GDM1 (cell line): ENCODE measurements at places on chromosomes 11 and 22.

- no peak for DNase-seq
These were observed 49.1 kb downstream of the ARRB1 start for GRCh38 chr11:75302371-75302770.

DNA sequence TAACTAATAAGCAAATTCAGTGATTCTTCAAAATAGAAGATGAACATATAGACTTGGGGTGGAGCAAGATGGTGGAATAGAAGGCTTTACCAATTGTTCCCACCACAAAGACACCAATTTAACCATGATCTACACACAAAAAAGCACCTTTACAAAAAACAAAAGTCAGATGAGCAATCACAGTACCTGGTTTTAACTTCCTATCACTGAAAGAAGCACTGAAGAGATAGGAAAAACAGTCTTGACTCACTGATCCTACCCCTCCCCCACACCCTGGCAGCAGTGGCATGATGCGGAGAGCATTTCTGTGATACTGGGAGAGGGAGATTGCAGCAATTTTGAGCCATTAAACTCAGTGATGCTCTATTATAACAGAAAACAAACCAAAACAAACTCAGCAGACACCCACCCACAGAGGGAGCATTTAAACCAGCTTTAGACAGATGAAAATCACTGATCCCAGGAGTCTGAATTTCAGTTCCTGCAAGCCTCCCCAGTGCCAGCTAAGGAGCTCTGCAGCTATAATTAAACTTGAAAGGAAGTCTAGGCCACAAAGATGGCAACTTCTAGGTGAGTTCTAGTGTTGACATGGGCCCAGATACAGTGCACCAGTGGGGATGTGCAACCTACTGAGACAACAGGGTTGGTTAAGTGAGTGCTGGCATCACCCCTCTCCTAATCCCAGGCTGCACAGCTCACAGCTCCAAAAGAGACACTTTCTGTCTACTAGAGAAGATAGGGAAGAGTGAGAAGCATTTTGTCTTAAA lies 161.8 kb upstream of the GRIA4 start:
- no peak for DNase-seq

DNA sequence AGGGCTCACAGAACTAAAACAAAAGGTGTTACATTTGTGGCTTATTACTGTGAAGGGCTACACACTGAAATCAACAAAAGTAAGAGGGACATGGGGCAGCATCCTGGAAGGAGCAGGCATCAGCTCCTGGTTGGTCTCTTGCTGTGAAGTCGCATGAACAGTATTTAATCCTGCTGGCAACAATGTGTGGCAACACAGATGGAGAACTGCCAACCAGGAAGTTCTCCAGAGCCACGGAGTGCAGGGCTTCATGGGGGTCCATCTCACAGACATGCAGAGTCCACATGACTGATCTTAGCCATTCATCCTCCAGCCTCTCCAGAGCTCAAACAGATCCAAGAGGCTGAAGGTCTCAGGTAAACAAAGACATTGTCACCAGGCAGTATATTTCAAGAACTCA lies 32.8 kb upstream of the FGF3 start:
- no peak for DNase-seq

DNA sequence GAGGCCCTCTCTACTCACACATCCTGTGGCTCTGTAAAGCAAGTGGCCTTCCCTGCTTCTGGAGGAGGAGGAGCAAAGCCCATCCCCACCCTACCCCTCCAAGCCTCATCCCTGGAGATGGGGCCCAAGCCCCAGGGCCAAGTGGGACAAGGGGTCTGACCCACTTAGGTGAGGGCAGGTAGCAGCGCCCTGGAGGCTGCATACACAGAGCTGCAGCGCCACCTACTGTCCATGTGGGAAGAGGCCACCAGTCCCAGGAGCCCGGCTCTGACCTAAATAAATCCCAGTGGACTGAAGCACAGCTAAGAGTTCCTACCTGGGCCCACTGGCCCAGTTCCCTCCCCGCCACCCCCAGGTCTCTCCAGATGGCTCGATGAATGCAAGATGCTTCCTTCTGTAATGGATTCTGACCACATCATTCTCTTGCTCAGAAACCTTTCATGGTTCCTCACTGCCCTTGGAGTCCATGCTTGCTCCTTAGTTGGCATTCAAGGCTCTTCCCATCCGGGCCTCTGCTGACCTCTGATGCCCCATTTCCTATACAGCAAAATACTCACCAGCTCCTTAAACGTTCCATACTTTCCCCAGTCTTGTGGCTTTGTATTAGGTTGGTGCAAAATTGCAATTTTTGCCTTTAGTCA lies 62.1 kb downstream of the THAP12 start:
- peak; percentile 58 for DNase-seq

DNA sequence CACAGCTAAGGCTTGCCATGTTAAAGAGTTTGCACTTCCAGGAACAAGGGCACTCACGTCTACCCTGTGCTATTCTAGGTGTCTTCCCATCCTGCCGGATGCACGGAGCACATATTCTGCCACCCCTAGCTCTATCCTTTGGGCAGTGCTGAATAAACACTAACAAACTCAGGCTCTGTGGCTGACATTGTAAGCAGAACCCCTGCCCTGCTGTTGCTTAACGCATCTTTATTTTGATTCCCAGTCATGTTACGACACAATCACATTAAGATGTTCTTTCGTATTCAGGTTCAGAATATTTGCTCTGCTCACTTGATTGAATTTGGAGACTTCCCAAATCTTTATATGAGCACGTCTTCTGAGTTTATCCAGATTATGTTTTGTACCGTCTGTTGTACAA lies 3.7 kb upstream of the HDHD5 start:
- no peak for DNase-seq

DNA sequence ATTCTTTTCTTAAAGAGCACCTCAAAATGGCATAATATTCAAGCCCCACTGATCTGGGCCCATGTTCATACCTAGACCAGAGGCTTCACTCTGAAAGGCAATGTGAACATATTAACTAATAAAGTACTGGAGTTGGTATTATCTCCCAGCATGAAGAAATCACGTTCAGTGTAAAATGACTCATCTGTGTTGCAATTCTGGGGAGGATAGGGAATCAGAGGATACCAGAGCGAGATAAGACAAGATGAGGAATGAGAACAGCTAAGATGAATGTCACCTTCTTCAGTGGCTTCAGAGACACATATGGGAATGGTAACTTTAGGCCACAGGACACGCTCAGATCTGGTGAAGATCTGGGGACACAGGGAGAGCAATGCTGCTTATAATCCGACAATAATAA lies 121.1 kb downstream of the NTM start:
- no peak for DNase-seq

DNA sequence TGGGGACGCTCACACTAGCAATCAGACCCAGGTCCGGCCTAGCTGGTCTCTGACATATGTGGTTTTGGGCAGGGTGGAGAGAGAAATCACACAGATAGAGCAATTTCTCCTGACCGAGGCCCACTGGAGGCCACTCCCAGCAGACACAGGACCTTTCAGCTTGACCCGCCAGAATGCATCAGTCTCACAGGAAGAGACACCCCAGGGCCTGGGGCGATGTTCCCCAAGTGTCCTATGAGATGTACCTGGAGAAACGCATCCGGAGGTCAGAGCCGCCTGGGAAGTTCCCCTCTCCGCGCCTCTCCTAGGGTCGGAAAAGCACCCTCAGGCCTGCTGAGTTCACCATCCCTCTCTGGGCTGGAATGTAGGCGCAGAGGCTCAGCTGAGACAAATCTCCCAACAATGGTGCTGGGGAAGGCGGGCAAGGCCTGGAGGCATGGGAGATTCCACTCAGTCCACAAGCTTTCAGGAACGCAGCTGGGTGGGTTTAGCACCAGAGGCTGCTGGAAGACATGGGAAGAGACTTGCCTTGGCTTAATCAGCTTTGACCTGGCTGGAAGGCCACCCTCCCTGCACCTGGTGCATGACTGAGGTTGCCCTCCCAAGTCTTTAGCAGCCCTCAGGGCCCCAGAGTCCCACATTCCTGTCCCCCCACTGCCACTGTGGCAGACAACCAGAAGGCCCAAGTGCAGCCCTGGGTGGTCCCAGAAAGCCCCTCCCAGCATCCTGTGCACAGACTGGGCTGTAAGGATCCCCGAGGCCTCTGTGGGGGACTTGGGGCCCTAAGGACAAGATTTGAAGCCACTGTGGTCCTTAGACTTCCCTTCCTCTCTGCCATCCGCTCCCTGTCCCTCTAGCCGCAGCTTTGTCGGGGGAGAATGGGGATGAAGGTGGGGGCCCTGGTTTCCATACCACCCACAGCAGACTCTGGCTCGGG lies 57.5 kb downstream of the RTL6 start:
- DNase-seq = no peak

DNA sequence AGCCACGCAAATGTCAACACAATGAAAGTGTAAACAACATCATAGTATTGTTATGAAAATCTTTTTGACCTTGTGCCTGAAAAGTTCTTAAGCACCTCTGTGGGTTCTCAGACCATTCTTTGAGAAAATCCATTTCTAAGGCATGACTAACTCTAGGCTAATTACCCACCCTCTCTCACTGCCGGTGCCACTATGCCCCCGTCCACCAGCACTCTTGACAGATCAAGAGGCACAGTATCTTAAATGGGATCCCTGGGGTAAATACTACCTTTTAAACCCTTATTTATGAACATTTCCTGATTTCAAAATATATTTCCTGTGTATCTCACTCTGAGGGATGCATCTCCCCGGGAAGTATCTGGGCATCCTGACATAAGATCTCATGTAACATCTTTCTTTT lies 607.5 kb downstream of the METTL15 start:
- no peak for DNase-seq

DNA sequence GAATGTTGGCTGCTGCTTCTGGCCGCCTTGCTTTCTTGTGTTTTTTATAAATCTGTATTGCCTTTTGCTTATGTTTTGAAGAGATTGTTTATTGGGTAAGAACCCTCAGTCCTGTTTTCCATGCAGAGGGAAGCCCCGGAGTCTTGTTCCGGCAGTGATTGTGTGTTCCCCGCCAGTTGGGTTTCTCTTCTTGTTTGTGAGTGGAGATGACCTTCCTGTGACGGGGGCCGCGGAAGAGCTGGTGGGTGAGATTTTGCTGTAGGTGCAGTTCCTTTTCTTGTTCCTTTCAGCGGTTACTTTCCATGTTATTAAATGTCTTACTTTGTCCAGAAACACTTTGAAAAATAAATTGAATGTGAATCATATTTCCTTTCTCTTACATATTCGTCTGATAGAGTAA lies 8.3 kb downstream of the TBC1D22A start:
- no peak for DNase-seq

GRCh38 chr11:19493446-19494213 lies 219.0 kb upstream of the NAV2 start:
- no peak for DNase-seq

DNA sequence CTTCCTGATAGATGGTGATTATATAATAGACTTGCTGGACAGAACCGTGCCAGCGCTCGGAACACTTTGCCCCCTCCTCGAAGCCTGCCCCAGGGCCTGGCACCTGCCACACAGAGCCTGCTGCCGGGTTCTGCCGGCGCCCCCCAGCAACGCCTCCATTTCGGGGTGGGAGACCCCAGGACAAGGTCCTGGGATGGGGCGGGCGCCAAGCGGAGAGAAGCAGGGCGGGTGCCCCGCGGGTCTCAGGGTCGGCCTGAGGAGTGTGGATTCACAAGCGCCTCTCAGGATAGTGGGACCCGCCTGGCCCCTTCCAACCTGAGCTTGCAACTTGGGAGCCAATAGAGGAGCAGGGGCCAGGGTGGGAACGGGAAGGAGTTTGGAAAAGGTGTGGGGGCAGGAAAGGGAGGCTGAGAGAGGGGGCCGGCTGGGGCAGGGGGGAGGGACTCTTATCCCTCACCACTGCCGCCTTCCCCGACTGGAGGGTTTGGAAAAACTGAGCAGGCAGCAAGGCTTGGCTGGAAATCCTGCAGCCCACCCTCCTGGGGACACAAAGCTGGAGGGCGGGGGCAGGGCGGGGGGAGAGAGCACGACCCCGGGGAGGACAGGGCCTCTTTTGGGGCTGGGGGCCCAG lies 3.3 kb upstream of the BCL9L start:
- peak; percentile 55 for DNase-seq

GRCh38 chr22:23066200-23067022 lies 3.9 kb upstream of the GNAZ start:
- no peak for DNase-seq

DNA sequence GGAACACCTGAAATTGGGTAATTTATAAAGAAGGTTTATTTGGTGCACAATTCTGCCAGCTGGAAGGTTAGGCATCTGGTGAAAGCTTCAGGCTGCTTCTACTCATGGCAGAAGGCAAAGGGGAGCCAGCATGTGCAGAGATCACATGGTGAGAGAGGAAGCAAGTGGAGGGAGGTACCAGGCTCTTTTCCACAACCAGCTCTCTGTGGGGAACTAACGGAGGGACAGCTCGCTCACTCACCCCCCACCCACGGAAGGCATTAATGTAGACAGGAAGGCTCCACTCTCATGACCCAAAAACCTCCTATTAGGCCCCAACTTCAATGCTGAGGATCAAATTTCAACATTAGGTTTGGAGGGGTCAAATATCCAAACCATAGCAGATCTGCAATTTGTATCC lies 75.6 kb upstream of the ARHGAP32 start:
- no peak for DNase-seq

DNA sequence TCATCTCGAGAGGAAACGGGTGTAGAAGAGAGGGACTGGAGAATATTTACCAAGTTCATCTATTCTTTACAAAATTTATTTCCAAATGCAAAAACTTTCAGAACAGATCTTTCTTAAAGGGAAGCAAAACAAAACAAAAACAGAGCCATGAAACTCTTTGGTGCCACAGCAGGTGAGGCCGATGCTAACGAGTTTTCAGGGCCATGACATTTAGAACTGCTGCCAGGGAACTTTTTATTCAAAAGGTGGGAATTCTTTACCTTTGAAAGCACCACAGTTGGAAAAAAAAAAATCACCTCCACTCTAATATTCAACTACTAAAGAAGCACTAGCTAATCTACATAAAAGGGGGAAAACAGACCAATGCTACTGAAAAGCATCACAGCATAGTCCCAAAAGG lies 230.1 kb downstream of the DCDC1 start:
- DNase-seq = no peak

DNA sequence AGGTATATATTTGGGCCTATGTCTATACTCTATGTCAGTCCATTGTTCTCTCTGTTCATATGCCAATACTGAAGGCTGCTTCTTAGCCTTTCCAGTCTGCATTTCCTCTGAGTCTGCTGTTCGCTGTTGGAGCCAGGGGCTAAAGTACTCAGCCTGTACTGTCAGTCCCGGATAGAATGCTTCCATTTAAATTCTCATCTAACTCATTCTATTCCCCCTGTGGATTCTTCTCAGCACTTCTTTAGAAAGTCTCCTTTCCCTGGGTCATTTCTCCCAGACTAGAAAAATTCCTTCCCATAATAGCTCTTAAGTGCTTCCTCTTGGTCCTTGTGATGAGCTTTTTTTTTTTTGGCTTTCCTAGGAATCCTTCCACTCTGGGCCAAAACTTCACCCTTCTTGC lies 293.1 kb downstream of the KIRREL3 start:
- DNase-seq = no peak
